ENCODE measurements at places on chromosomes 3 and 15.

- DNase-seq: no peak
Observed at GRCh38 chr15:39191871-39192291, 389.0 kb upstream of the THBS1 start.

DNA sequence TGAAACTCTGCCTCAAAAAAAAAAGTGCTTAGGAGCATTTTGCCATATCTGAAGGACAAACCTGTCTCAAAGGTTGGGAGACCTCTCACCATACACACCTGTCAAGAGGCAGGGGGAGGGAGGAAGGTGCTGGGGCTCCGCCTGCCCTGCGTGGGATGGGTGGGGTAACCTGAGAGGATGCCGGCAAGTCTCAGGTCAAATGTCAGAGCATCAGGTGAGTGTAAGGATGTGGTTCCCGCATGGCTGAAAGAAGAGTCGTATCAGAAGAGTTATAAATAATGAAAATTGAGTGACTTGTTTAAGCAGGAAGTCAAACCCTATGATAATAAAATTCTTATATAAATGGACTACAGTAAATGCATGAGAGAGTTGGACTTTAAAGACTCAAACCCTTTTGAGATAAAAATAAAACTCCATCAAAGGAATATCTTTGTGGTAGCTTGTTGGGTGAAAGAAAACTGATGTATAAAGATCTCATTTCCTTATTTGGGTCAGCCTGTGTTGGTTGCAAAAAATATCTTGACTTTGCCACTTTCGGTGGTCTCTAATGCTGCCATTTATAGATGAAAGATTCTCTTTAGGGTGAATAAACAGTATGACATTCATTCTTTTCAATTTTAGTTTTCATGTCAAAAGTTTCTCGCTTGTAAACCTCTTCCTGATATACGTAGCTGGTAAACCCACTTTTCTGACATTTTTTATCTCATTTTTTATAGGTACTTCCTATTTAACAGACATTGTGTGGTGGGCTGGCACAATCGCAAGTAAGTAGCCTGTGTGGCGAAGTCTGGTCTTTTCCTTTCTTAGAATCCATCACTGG is 23.8 kb downstream of the NIPA1 start:
- no peak for DNase-seq

GRCh38 chr3:109863701-109864100 is 526.4 kb upstream of the DPPA4 start:
- DNase-seq: no peak

DNA sequence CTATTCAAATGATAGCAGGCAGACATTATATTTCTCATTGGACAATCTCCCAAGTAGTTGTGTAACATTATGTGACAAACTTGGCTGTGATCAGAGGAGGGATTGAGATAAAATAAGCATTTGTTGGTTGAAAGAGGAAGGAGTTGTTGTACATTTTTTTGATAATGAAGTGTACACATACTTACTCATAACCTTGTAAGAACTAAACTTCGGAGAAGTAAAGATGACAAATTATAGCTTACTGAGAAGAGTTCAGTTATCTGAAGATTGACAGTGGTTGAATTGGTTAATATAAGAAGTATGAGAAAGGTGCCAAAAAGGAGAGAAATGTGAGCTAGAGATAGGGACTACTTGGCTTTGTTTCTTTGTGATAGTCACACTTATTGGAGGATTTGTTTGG is 32.6 kb downstream of the STT3B start:
- no peak for DNase-seq

- DNase-seq: no peak
Observed at GRCh38 chr3:191637611-191638010, 176.6 kb downstream of the PYDC2 start.

- DNase-seq: no peak
Observed at GRCh38 chr3:140250945-140251344, 316.0 kb downstream of the CLSTN2 start.

- no peak for DNase-seq
Observed at GRCh38 chr3:105771392-105771791, 97.4 kb downstream of the CBLB start.

DNA sequence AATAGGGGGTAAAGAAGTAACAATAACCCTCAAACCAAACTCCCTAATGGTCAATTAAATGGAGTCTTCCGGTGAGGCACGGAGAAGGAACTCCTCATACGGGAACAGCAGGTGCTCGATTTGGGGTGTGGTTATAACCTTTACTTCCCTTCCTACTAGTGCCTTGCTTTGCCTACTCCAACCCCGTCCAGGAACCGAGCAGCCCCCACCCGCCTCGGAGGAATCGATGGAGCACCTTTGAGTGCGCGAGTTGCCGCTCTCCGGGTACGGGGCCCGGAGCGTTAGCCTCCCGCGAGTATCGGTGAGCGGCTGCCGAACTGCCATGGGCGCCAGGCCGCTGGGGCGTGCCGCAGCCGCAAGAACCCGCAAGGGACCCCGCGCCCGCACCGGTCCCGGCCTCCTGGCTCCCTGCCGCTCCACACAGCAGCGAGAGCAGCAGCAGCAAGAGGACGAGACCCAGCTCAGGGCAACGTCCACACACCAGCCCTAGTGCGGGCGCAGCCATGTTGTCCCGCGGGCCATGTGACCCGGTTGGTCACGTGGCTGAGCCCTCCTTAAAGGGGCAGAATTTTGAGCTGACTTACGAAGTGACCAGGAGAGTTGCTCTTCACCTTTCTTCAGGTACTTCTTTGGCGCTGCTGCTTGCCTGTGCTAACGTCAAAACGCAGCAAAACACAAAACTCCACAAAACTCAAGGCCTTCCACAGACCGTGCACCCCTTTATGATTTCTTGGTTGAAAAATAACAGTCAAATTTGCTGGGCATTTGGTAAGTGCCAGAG is at the start of gene SUMF1:
TSS of gene SUMF1 (minus strand) at position 529 of the 781 bp plus-strand sequence. CDS start at position 505, 24 bp downstream.
- DNase-seq: peak; percentile 81

- no peak for DNase-seq
Observed at GRCh38 chr3:156456771-156457224, 98.1 kb downstream of the SSR3 start.

DNA sequence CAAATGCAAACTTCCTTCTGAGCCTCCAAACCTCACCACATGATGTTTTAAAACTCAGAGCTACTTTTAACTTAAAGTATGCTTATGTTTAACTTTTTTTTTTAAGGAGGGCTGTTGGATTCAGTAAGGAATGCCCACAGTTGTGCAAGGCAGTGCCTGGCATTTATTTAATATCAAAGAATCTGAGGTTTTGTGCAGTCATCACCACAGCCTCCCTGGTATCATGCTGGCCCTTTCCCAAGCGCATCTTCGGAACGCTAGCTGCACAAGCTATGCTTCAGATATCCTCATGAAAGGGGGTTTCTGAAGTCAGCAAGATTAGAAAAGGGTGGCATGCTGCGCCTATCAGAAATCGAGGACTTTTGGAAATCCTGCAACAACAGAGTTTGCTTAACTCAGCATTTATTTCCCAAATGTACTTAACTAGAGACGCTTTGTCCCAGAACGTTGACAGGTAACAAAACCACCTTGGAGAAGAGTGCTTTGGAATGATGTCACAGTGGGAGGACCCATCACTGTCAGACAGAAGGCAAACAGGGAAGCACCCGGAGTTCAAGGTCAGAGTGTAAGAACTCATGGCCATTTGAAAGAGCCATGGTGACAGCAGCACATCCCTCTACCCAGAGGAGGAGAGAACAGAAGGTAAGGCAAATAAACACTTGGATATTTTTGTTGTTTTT is 120.2 kb upstream of the IGF1R start:
- no peak for DNase-seq

DNA sequence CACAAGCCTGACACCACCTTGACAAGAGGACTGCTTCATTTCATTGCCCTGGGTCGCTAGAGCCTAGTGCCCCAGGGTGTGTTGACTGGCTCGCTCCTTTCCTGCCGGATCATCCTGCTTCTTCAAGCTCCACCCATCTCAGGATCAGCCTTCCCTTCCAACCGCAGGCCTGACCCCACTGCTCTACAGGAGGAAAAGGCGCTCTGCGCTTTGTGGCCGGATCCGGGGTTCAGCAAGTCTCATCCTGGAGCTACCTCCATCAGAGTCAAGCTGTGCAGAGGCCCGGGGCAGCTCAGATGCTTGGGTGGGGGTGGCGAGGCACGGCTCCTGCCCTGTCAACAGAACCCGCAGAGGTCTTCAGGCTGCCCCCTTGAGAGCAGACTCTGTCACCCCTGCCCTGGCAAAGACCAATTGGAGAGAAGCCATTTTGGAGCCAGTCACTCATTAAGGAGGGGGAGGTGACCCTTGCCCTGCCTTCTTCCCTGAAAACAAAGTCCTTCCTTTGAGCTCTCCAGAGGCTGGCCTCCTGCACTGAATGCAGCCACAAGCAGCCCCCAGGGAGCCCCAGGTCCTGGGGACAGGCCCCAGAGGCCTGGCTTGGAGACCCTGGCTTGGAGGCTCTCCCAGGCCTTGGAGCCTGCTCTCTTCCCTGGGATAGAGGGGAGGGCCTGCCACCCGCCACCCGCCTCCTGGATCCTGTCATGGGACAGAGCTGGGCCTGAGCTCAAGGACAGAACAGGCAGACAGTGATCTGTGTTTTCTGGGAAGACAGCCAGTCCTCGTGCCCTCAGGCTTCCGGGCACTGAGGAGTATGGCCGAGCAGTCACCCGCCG is 80.3 kb downstream of the CPN2 start:
- DNase-seq: peak; percentile 95

- DNase-seq: no peak
Observed at GRCh38 chr3:37500518-37500917, 326.1 kb upstream of the LRRFIP2 start.
